ENCODE measurements at places on chromosomes 3 and 15.
A peak's percentile ranks its signal among the peaks of the same experiment; 100 is the strongest.

DNA sequence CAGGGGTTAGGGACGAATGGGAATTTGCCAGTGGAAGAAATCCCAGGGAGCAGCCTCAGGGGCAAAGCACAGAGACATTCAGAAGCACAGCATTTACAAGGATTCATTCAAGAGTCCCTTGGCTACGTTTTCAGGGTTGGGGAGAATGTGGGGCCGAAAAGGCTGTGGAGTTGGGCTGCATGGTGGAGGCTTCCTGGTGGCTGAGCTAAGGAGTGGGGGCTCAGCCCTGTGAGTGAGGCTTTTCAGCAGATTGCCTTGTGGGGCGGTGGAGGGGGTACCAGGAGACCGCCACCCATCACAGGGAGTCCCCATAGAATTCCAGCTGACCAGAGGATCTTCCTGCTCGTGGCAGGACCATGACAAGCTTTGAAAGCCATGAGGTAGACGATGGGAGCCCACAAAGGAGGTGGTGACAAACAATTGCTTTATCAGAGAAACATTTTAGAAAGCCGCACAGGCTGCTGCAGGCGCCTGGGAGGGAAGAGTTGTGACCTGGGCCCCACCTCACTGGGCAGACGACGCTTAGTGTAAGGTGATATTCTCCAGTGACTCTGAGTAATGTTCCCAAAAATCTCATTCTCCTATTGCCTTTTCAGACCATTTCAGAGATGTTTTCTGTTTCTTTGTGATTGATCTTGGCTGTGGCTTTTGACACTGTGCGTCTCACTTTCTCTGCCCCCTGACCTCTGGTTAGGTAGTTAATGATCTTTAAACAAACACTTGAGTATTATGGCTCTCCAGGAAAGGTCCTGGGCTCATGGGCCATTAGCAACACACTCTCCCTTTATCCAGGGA lies 128.0 kb downstream of the DNAJB8 start:
- DNase-seq: no peak

DNA sequence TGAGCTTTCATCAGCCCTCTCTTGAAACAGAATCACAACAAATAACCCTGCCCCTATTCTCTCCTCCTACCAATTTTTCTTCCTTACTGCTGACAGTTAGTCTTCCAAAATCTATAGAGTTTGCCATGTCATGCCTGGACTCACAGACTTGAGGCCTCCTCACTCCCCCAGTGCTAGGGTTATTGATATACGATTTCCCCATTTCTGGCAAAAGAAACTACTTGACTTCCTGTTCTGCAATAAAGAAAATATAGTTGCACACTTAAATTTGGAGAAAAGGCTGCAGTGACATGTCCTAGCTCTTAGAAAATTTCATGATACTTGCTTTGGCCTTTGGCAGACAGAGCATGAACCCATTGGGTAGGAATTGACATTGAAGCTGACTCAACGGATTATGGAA lies 75.9 kb downstream of the CYP19A1 start:
- no peak for DNase-seq

- no peak for DNase-seq
Measured at GRCh38 chr15:71341811-71342550, 226.7 kb downstream of the THSD4 start.

GRCh38 chr3:32913790-32914446 lies 37.5 kb upstream of the CCR4 start:
- no peak for DNase-seq

DNA sequence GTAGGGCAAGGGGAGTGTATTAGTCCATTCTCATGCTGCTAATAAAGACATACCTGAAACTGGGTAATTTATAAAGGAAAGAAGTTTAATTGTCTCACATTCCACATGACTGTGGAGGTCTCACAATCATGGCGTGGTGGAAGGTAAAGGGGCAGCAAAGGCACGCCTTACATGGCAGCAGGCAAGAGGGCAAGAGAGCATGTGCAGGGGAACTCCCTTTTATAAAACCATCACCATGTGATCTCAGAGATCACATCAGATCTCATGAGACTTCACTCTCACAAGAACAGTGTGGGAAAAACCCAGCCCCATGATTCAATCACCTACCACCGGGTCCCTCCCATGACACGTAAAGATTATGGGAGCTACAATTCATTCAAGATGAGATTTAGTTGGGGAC lies 41.4 kb downstream of the SUMF1 start:
- DNase-seq: peak; percentile 39

DNA sequence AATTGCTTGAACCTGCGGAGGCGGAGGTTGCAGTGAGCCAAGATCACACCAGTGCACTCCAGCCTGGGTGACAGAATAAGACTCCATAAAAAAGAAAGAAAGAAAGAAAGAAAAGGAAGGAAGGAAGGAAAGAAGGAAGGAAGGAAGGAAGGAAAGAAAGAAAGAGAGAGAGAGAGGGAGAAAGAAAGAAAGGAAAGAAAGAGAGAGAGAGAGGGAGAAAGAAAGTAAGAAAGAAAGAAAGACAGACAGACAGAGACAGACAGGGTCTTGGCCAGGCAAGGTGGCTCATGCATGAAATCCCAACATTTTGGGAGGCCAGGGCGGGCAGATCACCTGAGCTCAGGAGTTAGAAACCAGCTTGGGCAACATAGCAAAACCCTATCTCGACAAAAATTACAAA lies 16.4 kb upstream of the DAG1 start:
- no peak for DNase-seq

DNA sequence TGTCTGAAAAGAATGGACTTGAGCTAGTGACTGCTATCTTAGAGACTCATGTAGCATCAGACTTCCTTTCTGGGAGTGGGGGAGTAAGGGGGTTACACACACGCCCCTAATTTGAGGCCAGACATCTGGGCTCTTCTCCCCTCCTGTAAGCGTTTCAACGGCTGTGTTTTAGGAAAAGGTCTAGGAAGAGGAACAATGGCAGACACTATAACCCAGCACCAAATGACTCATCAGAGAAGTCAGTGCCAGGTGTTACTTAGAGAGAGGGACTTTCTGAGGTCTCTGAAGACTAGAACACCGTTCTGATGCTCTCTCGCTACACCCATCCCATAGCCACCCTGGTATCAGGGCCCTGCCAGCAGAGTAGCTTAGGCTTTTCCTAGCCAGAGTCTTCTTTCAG lies 65.5 kb downstream of the SSUH2 start:
- no peak for DNase-seq

- no peak for DNase-seq
Measured at GRCh38 chr3:195003006-195003892, 267.7 kb downstream of the XXYLT1 start.

- DNase-seq: no peak
Measured at GRCh38 chr15:101329867-101330380, 34.9 kb upstream of the SNRPA1 start.

DNA sequence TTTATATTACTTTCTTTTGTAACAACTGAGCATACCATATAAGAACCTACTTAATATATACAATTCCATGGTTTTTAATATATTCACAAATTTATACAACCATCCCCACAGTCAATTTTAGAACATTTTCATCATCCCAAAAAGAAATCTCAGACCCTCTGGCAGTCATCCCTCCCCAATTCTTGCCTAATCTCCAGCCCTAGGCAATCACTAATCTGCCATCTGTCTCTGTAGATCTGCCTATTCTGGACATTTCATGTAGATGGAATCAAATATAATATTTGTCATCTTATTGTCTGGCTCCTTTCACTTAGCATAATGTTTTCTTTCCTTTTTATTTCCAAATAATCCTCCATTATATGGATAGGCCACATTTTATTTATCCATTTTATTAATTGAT lies 92.5 kb downstream of the LARS2 start:
- DNase-seq: no peak

GRCh38 chr3:57967590-57967989 lies 40.6 kb upstream of the FLNB start:
- DNase-seq: no peak

- DNase-seq: no peak
Measured at GRCh38 chr3:155919728-155920127, 49.3 kb downstream of the GMPS start.

DNA sequence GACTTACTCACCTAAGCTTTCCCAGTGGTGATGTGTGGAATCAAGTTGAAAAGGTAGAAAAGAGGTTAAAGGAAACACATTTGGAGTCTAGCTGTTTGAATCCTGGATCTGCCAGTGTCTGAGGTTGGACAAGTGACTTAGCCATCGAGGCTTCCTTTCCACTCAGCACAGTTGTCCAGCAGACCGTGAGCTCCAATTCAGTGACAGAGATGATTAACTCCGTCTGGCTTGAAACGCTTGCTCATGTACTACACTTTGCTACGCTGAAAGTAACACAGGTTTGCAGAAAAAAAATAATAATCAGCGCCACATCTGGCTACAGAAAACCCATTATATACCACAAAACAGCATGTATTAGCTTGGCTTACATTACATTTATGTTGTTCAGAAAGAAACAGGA lies 364.9 kb upstream of the MCTP2 start:
- DNase-seq: no peak

DNA sequence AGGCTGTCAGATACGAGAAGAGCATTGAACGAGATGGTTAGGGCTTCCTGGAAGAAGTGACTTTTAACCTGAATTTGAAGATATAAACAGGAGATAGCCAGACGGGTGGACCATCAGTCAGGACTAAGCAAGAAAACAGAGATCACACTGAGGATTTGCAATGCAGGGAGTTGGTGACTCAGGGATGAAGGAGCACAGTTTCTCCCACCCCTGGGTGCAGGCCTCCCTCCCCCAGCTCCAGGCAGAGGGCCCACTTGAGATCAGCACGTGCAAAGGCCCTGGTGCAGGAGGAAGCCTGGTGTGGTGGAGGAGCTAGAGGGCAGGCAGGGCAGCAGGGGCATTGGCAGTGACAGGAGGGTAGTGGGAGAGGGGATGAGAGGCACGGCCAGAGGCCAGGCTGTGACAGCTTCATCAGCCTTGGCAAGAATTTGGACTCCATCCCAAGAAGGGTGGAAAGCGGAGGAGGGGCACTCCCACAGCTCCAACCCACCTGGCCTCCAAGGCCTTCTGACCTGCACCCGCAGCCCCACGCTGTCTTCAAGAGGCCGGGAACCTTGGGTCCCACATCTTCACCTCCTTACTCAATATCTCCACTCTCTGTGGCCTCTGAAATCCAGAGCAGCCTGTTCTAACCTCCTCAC lies 8.7 kb upstream of the PCSK6 start:
- DNase-seq: no peak

GRCh38 chr3:194993896-194994295 lies 277.1 kb downstream of the XXYLT1 start:
- DNase-seq: no peak

DNA sequence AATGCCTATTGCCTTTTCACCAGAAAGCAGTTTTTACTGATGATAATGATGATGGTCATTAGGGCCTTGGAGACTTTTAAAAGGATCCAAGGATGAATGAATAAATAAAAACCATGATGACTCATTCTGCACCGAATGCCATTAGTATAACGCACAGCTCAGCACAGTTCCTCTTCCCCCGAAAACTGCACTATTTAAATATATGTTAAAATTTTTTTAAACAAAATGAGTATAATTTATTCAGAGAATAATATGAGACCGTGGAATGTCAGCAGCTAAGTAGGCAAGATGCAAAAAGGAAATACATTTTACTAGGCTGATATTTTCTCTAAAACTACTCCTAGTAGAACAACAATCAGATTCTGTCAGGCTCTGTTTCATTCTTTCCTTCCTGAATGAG lies 83.4 kb upstream of the NANOGP8 start:
- no peak for DNase-seq

- DNase-seq: peak; percentile 77
Measured at GRCh38 chr15:40763801-40764628, at the start of gene GCHFR. Gene GCHFR, plus strand, starts transcription at chr15:40764068. Its CDS starts 113 bp downstream, at chr15:40764181.

- no peak for DNase-seq
Measured at GRCh38 chr3:118791246-118791645, 243.4 kb downstream of the IGSF11 start.

DNA sequence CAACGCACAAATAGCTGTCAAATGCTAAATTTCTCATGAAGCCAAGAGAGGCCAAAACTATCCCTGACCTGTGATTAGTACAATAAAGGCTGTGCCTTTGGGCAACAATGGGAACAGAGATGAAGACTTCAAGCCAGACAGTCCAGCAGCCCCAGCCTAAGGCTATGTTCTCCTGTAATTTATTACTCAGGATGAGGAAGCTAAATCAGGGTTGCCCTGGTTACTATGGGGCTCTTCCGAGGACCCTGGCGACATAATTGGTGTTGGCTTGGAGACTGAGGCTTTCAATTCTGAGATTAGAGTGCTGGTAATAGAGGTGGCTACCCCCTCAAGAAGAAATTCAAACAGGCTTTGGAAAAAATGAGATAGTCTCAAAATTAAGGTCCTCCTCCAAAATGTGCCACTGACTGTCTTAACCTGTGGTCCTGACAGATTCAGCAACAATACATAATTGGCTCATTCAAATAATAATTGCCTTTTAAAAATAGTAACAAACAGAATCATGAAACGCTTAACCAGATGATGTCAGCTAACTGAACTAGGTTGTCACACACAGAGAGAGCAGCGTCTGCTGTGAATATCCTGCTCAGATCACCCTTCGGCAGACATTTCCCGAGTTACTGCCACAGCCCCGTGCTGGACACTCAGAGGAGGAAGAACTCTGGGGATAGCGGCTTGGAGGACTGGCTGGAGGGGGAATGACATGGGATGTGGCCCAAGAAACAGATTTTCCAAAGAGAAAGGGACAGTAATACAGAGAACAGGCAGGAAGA lies 43.0 kb downstream of the NSMCE3 start:
- DNase-seq: no peak

GRCh38 chr15:69491038-69491505 lies 38.5 kb downstream of the RPLP1 start:
- no peak for DNase-seq

GRCh38 chr3:9214185-9214584 lies 35.3 kb downstream of the SRGAP3 start:
- no peak for DNase-seq

DNA sequence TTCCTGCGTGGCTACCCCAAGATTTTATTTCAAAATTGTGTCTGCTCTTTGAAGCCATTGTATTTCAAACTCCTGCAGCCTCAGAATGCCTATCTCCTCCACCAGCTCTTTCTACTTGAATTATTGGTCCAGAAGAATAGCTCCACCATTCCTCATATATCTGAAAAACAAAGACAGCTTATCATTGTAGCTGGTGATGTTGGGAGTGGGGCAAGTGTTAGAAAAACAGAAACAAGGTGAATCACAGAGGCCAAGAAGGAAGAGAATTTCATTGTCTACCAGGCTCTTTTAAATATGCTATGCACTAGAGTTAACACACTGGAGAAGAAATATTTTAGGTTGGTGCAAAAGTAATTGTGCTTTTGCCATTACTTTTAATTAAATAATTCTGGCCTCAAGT lies 307.9 kb upstream of the ROPN1 start:
- no peak for DNase-seq

DNA sequence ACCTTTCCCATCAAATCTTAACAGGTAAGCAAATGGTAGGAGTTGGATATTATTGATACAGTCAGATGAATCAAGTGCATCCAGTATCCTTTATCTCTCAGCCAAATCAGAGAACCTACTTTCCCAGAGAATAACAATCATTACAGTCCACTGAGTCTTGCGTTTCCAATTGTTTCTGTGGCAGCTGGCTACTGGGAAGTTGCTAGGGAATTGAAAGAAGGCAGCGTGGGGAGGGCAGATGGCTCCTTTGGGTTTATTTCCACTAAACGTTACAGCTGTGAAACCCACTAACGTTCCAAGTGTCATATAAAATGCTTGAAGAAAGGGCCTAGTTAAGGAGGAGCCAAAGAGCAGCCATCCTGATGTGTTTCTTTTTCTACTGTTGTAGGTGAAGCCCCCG lies 78.4 kb downstream of the WDR72 start:
- DNase-seq: no peak

GRCh38 chr3:147702509-147702908 lies 293.3 kb downstream of the ZIC1 start:
- DNase-seq: no peak

GRCh38 chr3:157922614-157923013 lies 183.6 kb downstream of the SHOX2 start:
- DNase-seq: no peak

All from stimulated activated naive CD8-positive, alpha-beta T cell treated with anti-CD3 and anti-CD28 coated beads, Interleukin-15, Interleukin-2, amounts not matched to agents 100 U/mL and 50 U/mL, for 24 hours (primary cell).